ENCODE measurements at places on chromosomes 12 and 14.

GRCh38 chr14:58733451-58734208 is 95.9 kb downstream of the DACT1 start:
- DNase-seq, result no peak

GRCh38 chr12:1801303-1801975 is 18.9 kb upstream of the LRTM2 start:
- DNase-seq, result no peak

DNA sequence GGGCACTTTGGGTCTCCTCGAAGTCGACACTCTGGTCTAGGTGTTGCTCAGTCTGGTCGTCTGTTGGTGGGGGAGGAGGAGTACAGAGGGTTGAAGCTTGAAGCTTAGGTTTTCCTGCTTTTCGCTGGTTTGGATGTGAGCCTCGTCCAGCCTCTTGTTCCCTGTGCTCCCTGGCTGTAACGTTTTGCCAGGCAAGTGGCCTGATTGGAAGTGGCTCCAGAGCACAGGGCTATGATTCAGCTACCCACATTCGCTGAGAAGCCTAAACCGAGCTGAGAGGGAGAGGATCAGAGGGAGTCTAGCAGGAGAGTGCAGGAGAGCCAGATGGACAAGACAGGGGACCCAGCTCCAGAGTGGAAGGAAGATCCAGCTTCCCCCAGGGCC is 6.1 kb downstream of the HOXC10 start:
- no peak for DNase-seq

DNA sequence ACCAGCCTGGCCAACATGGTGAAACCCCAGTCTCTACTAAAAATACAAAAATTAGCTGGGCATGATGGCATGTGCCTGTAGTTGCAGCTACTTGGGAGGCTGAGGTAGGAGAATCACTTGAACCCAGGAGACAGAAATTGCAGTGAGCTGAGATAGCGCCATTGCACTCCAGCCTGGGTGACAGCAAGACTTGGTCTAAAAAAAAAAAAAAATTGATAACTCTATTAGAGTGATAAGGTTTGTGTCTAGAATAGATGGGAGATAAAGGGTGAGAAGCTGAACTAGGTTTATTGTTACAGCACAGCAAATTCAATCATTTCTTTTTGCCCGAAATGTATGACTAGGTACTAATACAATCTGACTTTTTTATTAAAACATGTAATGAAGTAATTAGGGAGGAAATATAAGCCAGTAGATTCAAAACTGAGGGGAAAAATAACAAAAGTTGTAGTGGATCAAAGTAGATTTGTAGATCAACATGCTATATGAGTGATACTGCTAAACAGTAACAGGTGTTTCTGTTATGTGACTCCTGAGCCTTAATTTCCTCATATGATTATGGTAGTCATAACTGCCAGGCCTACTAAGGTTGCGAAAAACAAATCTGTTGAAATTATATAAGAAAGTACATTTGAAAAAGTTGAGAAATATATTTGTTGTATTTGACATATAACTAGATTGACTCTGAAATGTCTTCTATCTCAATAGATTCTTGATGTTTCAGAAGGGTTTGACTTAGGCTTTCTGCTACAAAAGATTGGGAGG is 83.6 kb downstream of the WNK1 start:
- DNase-seq, result no peak

DNA sequence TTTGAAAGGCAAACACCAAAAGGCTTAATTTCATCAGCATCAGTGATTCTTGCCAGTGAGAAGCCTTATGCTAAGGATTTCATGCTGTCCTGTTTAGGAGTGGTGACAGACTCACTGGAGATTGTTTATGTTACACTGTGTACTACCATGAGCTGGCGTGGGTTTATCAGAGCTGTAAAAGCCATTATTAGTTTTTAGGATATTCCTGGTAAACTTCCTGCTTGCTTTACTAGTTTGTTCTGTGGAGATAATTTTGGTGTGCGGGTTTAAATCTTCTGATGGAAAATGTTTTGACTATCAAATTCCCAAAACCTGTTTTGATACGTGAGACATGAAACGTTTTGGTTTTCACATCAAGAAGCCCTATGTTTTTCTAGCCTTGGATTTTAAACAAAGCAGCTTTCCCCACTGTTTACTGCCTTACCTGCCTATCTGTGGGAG is 15.2 kb downstream of the PPFIBP1 start:
- DNase-seq, result no peak

DNA sequence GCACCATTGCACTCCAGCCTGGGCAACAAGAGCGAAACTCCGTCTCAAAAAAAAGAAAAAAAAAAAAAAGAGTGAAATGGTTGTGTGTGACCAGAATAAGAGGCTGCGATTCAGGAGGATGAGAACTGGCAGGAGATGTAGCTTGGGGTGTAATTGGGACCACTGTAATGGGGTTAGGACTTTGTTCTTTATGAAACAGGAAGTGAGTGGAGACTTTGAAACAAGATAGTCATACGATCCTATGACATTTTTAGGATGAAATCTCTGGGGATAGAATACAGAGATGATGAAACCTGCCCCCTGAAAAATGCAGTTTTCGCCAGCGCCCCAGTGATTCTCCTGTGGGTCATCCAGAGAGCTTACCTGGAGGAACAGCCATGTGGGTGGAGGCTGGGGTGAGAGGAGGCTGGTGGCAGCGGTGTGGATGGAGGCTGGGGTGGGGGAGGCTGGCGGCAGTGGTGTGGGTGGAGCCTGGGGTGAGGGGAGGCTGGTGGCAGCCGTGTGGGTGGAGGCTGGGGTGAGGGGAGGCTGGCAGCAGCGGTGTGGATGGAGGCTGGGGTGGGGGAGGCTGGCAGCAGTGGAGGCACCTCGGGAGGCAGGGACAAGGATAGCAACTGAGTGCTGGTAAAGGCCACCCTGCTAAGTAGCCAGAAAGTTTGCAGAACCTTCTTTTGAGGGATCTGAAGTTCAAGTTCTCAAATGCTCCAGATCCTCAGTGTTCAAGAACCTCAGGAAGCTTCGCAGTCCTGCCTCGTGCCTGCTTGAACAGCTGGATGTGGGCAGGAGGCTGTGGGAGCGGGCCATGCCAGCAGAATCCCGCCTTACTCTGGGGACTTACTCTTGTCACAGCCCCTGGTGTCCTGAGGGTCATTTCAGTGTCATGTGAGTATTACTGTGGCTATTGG is 20.2 kb downstream of the FBXL14 start:
- no peak for DNase-seq

DNA sequence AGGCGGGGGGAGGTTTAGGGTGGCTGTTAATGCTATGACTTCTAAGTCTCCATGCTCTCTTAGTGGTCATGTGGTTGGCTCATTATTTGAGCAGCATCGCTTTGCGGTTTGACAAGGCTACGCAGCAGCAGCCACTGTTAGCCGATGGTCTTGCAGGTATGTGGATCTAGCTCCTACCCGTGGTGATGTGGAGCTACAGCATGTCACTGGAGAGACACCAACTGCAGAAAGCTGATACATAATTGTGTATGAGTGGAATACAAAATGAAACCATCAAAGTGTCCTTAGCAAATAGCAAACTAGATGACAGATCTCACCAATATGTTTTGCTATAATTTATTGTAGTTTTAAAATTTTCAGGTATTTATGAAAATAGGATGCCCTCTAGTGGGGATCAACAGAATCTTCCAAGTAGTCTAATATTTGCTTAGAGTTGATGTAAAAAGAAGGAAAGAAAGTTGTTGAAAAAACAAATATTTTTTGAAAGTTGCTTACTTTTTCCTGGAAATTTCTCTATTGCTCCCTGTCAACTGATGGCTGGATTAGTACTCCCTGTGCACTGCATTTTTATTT is 94.9 kb downstream of the NAV3 start:
- no peak for DNase-seq

DNA sequence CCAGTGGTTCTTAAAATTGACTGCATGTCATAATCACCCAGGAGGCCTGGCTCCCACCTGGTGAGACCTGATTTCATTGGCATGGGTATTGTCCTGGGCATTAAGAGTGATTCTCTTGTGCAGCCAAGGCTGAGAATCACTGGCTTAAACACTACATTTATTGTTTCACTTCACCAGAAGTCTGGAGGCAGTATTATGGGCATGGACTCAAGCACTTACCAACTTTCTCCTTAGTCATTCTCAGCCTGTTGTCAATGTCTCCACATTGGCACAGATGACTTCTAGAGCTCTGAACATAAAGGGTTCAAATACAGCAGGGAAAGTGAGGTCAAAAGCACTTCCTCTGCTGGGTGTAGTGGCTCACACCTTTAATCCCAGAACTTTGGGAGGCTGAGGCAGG is 25.6 kb upstream of the GCH1 start:
- DNase-seq, result no peak

DNA sequence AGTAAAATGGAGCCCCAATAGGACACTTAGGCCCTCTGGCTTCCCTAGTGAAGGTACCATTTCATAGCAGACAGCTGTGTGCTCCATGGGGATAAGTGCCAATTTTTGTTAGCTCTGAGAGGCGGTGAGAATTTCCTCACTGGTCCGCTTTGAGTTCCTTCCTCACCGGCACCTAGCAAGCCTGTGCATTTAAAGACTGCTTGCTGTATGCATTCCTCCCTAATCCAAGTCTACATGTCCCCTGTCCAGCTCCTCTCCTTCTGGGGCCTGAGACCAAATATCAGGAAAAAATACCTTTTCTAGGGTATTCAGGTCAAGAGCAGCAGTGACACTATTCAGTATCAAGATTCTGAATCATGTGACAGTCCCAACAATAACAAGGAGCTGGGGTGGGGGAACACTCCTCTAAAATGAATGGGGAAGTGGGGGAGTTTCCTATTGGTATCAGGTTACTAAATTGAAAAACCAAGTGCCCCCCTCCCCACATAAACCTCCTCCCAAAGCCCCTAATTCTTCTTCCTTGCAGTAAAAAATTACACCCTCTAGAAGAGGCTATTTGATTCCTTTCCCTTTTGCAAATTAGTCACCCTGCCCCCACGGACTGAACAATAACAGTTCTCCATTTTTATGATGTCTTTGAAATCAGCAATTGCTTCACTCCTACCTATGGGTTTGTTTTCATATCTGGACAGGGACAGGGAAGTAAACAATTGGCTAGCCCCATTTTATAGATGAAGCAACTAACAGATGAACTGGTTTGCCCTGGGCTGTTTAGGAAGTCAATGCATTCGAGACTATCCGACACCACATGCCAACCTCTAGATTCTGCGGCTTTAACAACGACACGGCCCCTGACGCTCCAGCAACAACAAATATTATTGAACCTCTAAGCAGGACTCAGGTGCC is 28.9 kb downstream of the BCL11B start:
- DNase-seq, result no peak

DNA sequence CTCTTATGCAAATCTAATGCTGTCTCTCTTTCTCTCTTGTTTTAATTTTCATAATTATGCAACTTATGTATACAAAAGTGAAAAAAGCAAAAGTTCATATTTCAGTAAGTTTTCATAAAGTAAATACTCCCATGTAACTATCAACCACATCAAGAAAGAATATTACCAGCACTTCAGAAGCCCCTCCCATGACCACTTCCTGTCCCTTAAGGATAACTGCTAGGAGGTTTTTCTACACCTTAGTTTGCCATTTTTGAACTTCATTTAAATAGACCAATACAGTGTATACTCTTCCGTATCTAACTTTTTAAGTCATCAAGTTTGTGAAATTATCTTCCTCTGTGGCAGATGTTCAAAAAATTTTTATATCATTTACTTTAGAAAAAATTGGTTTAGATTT is 547 bp upstream of the OR4K15 start:
- DNase-seq, result peak; percentile 2

All from activated CD4-positive, alpha-beta T cell treated with anti-CD3 and anti-CD28 coated beads for 4 hours (primary cell).